CD4-positive, CD25-positive, alpha-beta regulatory T cell (primary cell): ENCODE measurements at places on chromosomes 1 and 21. TPM values are rescaled to one million over a fixed set of nuclear protein-coding genes. Genes with fewer than 3 reads are reported as not detected.

DNA sequence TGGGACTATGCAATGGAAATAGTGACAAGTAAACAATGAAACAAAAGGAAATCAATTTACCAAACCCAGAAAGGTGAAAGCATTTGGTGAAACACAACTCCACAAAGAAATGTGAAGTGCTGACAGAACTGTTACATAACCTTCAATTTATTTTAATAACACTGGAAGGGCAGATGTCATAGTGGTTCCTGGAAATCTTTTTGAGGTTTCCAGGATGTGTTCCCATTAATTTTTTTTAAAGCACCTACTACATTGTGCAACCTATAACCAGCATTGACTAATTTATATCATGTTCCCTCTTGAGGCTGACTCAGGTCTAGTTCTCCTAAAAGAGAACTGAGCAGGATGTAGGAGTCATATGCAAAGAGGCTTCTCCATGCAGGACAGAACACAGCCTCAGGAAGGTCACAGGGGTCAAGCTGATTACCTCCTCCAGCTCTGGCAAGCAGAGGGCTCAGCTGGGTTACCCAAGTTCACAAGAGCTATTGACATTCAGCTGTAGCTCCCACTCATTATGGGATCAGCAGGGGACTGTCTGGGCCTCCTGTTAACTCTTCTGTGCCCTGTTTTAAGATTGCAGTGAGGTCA lies 157.1 kb upstream of the NRIP1 start:
- no peaks in the 10 kb centered on the region for H3K27me3 ChIP-seq
- DNase-seq = no peak
- no peaks in the 10 kb centered on the region for H3K4me1 ChIP-seq
- no peak overlapping the region for H3K4me3 ChIP-seq
- H3K36me3 ChIP-seq = no peaks in the 10 kb centered on the region
- no peak overlapping the region for H3K27ac ChIP-seq

DNA sequence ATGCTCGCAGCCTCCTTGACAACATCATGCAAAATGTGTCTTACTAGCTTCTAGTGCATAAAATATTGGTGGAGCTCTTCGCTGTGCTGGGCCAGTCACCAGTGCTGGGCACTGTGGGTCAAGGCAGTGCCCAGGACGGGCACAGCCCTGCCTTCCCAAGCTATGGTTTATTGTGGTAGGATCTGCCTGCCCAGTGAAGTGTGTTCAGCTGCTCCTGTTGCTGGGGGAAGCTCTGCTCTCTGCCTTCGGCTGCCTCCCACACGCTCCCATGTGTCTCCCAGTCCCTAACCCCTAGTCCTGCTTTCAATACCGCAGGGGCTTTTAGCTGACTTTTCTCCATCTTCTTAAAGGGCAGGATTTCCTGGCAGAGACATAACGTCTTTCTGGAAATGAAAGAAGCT lies 15.7 kb downstream of the EPHX1 start:
- no peak overlapping the region for H3K27ac ChIP-seq
- H3K4me1 ChIP-seq = no peaks in the 10 kb centered on the region
- no peak for DNase-seq
- no peak overlapping the region for H3K4me3 ChIP-seq
- H3K27me3 ChIP-seq = peaks cover 3% of the 10 kb centered on the region
- no peaks in the 10 kb centered on the region for H3K36me3 ChIP-seq

The TFF2 gene
- polyA plus RNA-seq = not detected

The EXO1 gene
- polyA plus RNA-seq = 2.7 TPM

DNA sequence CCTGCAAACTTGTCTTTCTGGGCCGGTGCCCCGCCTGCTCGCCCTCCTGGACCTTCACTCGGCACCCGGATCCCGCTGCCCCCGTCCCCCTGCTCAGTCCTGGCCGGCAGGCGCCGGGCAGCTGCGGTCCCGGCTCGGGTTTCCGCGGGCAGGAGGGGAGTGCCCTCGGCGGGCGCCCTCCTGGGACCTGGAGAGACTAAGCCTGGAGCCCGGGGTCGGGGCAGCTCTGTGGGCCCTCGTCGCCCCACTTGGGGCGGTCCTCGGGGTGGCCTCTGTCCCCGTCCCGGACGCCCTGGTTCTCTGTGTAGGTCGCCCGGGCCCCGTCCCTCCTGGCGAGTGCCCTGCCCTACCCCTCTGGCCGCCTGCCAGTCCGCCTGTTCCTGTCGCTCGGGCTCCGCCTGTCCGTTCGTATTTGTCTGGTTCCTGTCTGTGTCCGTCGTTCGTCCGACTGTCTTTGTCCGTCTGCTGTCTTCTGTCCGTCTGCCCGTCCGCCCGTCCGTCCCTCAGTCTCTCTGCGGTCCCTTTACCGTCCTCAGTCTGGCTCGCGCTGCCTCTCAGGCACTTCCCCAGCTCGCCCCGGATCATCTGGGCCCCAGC lies 490 bp downstream of the SERINC2 start:
- no peak for DNase-seq
- H3K27me3 ChIP-seq = peaks cover 33% of the 10 kb centered on the region
- no peaks in the 10 kb centered on the region for H3K36me3 ChIP-seq

DNA sequence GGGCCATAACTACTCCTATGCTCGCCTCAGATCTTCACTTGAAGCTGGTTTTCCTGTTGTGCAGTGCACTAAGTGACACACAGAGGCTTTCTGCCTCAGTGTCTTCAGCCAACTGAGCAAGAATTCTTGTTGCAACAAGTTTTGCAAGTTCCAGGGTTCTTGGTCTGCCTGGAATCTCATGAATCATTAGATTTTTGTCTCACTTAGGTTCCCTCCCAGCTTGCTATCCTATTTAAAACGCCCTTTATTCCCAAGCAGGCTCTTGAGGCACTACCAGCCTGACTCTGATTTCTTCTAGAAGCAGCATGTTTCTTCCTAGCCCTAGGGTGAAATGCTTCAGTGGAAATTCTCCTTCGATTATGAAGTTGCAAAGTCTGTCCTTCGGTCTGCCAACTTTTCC lies 158.8 kb downstream of the C1orf21 start:
- no peak for DNase-seq
- no peaks in the 10 kb centered on the region for H3K36me3 ChIP-seq
- H3K4me1 ChIP-seq = no peaks in the 10 kb centered on the region
- no peak overlapping the region for H3K27ac ChIP-seq
- no peak overlapping the region for H3K4me3 ChIP-seq
